Large intestine (tissue), 12 donors: ENCODE measurements at places on chromosomes 1 and 21. TPM values are rescaled to one million over a fixed set of nuclear protein-coding genes. Genes with fewer than 3 reads are reported as not detected.

DNA sequence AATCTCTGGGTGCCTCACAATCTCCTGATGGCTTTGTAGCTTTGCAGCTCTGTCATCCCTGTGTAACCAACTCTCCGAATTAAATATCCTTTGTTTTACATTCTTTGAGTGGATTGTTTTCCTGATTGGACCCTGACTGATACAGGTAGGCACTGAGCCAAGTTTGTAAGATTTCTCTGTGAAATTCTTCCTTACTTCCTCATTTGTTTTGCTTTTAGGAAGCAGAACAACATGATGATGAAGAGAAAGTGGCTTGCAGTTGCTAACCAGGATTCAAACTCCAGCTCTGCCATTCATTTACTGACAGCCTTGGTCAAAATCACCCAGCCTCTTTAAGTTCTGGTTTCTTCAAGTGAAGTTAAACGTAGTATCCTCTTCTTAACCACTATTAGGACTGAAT is 452.3 kb downstream of the OMA1 start:
- no peak for DNase-seq

GRCh38 chr21:33478935-33479678 is 667 bp downstream of the TMEM50B start:
- no peak for DNase-seq

Gene AADACL3
- polyA plus RNA-seq = not detected

Gene ADCY10
- polyA plus RNA-seq = 0.25 TPM

GRCh38 chr1:185813401-185813979 is 79.3 kb downstream of the HMCN1 start:
- peak; percentile 18 for DNase-seq

DNA sequence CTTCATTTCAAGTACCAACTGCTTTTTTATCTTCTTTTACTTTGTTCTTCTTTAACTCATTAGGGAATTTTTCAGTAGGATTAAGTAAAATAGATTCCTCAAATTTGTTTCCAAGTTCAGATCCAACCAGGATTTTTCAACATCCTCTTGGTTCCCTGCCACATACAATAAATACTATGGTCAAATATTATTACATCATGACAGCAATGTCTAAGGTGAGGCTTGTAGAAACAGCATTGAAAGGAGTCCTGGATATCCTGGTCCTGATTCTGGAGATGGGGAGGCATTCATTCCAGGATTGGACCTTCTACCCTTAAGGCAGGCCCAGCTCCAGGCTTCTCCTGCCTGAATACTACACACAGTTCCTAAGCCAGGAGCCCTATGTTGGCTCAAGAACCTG is 80.2 kb upstream of the F3 start:
- DNase-seq = no peak

Gene NBPF26
- polyA plus RNA-seq = 14.2 TPM

GRCh38 chr1:90186506-90187322 is 191.8 kb downstream of the ZNF326 start:
- DNase-seq = no peak

- DNase-seq = no peak
These were observed 31.4 kb downstream of the OLFM3 start for GRCh38 chr1:101965341-101965740.

Gene RNF207
- 44.5 TPM for polyA plus RNA-seq

Gene S100A13
- 77.2 TPM for polyA plus RNA-seq

Gene DSCAM
- 0.85 TPM for polyA plus RNA-seq

Gene S100A16
- polyA plus RNA-seq = 134 TPM

- no peak for DNase-seq
These were observed 6.0 kb upstream of the MYOG start for GRCh38 chr1:203091761-203092330.
